ENCODE measurements at places on chromosomes 16 and 17.
A peak's percentile ranks its signal among the peaks of the same experiment; 100 is the strongest.

GRCh38 chr17:74163271-74163821 is 40.1 kb upstream of the RPL38 start:
- no peak for DNase-seq

GRCh38 chr17:41171886-41172285 is 3.9 kb upstream of the KRTAP4-3 start:
- no peak for DNase-seq

DNA sequence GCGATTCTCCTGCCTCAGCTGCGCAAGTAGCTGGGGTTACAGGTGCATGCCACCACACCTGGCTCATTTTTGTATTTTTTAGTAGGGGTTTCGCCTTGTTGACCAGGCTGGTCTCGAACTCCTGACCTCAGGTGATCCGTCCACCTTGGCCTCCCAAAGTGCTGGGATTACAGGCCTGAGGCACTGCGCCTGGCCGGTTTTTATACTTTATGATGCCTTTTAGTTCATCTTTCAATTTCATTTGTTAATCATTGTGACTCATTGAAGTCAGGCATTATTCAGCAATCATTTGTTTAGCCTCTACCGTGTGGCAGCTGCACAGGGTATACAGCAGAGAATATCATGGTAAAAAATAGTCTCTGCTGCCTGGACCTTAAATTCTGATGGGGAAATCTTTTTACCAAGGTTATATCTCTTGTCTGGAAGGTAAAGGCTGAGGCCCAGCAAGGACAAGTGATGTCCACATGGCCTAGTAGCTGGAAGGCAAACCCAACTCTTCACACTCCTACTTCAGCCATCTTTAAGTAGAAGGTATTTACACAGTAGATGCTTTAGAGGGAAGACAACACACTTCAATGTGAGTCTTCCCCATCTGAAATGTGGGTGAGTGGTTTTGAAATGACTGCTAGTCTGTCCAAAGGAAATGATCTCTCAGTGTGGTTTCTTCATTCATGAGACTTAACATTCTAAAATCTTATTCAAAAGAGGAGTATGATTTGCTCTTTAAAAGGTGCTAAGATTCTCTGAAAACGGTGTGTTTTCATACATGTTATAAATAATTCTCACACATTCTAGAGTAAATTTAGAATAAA is 2.4 kb downstream of the PRPSAP2 start:
- no peak for DNase-seq

DNA sequence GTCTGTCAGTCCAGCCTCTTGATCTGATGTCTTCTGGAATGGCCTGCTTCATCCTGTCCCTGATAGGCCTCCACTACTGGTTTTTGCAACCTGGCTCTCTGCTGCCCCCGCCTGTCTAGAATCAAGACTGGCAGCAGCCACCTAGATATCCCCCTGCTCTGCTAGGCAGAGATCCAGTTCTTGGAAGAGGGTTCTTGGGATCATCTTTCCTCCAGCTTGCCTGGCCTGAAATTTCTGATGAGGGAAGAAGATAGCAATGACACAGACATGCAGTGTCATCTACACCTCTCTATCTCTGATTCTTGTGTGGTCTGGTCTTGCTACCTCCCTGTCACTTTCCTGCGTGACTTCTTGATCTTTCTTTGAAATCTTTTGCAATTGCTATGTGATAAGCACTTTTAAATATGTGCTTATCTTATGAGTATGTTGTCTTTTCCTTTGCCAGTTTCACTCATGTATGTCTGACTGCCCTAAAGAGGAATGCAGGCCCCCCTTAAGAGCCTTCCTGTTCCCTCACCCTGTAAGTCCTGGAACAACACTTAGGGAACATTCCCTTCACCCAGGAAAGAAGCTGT is 20.3 kb upstream of the NFATC3 start:
- DNase-seq: peak; percentile 70

Data from activated CD4-positive, alpha-beta T cell treated with anti-CD3 and anti-CD28 coated beads, Interleukin-2, amount 50 U/mL, for 1 hour (primary cell).